AML-193 (cell line): ENCODE measurements at places on chromosomes 5 and 9.

GRCh38 chr9:10005206-10005605 lies 607.6 kb downstream of the PTPRD start:
- DNase-seq, result no peak

DNA sequence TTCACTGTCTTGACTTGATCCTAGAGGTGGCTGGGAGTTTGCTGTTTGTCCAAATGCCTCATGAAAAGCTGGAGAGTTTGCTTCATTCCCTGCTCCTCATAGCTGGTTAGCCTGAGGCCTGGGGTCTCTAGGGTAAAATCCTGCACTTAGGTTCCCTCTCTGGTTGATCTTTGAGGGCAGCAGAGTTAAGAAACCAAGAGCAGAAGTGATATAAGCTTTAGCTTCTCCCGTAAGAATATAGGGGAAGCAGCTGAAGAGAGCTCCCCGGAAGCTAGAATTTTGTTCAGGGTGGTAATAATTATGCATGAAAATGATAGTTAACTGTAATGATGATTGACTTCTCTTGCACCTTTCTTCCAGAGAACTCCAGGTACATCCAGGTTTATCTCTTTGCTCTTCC lies 1.4 kb downstream of the FAM53C start:
- peak; percentile 46 for DNase-seq

- DNase-seq, result no peak
These were observed 7.6 kb downstream of the TGFBI start for GRCh38 chr5:136036293-136036911.

DNA sequence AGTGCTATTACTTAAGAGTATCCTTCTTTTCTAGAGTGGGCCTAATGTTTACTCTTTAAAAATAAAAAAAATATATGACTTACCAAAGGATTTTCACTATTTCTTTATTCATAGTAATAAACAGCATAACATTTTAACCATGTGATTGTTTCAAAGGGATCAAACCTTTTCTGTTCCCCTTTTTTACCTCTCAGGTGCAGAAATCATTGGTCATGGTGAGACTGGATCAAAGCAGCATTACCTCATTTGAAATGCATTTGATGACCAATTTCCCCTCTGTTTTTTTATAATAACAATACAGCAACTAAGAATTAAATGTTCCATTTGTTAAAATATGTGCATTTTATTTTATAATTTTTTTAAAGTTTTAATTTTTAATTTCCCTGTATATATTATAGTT lies 598.0 kb upstream of the RGMB start:
- no peak for DNase-seq

DNA sequence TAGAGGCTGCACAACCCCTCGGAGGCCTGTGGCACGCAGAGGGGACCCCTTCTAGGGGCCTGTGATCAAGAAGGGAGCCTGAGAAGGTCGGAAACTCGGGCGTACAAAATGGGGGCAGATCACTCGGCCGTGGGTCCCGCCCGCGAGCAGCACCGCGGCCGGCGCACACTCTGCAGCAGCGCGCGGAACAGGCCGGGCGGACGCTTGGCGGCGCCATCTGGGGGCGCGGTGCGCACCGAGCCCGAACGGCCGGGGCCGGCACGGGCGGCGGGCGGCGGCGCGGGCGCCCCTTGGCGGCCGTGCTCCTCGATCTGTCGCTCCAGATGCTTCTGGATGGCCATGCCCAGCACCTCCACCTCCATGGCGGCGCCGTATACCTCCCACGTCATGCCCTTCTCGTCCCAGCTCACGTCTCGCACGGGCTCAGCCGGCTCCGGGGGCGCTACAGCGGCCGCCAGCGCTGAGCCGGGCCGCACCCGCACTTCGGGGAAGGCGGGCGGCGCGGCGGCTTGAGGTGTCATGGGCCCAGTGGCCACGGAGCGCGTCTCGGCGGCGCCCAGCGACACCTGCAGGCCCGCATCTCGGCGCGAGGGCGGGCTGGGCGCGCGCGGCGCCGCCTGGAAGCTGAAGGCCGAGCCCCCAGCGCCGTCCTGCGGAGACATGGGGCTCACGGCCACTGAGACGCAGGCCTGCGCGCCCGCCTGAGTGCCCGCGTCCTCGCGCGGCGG lies 13.1 kb downstream of the GPRIN1 start:
- DNase-seq, result no peak

GRCh38 chr5:141618030-141618803 lies 583 bp downstream of the DIAPH1 start:
- DNase-seq, result peak; percentile 57

DNA sequence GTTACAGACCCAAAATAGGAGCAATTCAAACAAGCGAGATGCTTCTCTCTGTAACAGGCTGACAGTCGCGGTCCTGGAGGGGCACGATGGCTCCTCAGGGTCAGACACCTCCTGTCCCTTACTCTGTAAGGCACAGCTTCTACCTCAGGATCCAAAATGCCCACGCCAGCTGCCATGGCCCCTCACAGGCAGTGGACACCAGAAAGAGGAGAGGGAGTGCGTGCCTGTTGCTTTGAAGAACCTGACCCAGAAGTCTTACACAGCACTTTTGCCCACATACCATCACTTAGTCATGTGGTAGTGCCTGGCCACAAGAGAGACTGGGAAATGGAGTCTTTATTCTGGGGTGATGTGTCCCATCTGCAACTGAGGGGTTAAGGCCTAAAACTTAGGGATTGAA lies 11.6 kb upstream of the ABL1 start:
- no peak for DNase-seq

DNA sequence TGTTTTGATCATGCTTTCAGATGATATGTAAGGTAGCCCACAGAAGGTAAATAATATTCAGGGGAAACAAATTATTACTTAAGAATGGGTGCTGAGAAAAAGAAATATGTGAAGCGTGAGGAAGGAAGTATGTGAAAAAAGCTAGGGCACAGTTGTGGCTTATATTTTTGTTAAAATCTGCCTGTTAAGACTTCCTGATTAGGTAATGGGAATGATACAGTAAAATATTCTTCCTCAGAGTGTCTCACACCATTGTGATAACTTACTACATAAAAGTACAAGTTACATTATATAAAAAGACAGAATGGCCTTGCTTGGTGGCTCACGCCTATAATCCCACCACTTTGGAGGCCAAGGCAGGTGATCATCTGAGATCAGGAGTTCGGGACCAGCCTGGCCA lies 18.7 kb upstream of the PARP8 start:
- DNase-seq, result peak; percentile 72

GRCh38 chr9:70390933-70391341 lies 23.5 kb downstream of the KLF9 start:
- no peak for DNase-seq

- no peak for DNase-seq
These were observed 77.8 kb downstream of the TTLL11 start for GRCh38 chr9:122015170-122015821.

- DNase-seq, result no peak
These were observed 57.6 kb downstream of the TMEM174 start for GRCh38 chr5:73230264-73231245.

DNA sequence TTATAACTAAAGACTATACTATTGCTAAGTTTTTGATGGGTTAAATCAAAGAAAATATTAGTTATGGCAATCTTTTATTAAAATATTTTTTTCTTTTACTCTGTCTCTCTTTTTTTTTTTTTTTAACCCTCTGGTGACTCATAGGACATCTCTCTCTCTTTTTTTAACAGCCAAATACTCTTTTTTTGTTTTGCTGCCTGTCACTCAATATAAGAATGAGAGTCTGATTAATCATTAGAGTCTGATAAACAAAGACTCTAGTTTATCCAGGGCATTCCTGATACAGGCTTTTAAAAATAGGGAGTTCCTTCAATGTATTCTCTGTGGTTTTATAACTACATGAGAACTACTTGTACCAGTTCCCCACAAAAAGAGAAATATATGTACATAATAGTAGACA lies 77.3 kb downstream of the SLC38A9 start:
- no peak for DNase-seq

DNA sequence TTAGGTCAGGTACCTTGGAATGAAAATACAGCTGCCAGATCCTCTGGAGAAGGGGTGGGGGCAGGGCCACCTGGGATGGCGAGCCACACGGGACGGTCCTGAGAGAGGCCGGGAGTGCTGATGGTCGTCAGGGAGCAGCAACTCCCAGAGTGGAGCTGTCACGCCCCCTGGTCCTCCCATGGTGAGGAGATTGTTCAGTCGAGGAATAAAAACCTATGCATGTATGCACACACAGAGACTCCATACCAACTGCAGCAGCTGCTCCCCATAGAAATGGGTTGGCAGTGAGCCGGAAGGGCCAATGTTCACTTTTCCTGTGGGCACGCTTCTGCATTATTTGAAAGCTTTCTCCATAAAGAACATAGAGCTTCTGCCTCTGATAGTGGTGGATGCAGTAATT lies 45.2 kb upstream of the SEMA4D start:
- DNase-seq, result no peak

GRCh38 chr5:33549982-33550567 lies 109.3 kb downstream of the TARS1 start:
- DNase-seq, result no peak

- DNase-seq, result no peak
These were observed 62.4 kb downstream of the PJA2 start for GRCh38 chr5:109347252-109347888.

GRCh38 chr9:93665128-93665636 lies 88.8 kb downstream of the PHF2 start:
- no peak for DNase-seq

DNA sequence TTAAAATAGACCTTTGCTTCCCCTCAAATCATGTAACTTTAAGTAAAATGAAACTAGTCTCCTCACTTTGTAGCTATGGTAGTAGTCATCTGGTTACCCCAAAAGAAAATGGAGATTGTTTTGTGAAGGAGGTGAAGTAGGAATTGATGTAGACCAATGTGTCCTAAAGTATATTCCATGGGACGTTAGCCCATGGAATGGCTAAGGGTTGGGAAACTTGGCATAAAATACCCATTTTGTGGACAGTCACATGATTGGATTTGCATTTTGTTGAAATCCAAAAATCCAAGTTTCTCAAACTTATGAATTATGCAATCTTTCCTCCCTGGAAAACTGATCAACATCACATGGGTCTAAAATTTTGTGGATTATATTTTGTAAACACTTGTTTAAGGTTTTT lies 290.6 kb downstream of the OSTF1 start:
- DNase-seq, result no peak

- DNase-seq, result no peak
These were observed 108.5 kb downstream of the ADRB2 start for GRCh38 chr5:148934895-148935400.

DNA sequence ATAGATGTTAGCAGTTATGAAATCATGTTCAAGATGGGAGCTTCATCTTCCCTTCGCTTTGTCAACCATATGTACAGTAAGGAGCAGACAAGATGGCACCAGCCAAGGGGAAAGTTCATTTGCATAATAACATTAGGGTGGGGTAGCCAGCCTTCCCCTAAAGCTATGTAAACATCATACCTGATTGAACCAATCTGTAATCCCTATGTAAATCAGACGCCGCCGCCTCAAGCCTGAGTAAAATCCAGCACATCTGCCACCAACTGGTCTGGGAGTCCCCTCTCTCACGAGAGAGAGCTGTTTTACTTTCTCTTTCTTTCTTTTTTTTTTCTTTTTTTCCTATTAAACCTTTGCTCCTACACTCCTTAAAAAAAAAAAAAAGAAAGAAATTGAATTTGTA lies 30.8 kb upstream of the REEP2 start:
- DNase-seq, result no peak

DNA sequence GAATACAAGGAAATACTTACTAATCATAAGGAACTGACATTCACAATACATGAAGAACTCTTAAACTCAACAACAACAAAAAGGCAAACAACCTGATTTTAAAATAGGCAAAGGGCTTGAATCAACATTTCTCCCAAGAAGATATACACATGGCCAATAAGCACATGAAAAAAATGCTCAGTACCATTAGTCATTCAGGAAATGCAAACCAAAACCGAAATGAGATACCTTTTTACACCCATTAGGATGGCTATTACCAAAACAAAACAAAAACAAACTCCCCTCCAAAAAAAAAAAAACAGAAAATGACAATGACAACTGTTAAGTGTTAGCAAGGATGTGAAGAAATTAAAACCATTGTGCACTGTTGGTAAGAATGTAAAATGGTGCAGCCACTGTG lies 104.1 kb upstream of the ZNF462 start:
- no peak for DNase-seq

GRCh38 chr5:174834081-174834480 lies 109.7 kb downstream of the MSX2 start:
- DNase-seq, result no peak

DNA sequence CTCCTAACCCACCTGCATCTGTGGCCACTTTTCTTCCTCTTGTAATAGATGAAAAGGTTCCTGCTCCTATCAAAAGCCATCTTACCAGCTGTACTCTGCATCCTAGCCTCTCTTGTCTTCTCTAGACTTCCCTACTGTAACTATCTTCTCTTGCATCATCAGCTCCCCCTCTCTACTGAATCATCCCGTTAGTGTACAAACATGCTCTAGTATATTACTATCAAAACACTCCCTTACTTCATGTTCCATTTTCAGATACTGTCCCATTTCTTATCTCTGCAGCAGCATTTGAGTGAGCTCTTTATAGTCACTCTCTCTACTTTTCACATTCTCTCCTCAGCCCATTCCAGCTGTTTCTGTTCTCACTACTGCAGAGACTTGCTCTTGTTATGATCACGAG lies 2.8 kb downstream of the SRA1 start:
- no peak for DNase-seq

- no peak for DNase-seq
These were observed 933 bp upstream of the EGFL7 start for GRCh38 chr9:136661641-136662325.

DNA sequence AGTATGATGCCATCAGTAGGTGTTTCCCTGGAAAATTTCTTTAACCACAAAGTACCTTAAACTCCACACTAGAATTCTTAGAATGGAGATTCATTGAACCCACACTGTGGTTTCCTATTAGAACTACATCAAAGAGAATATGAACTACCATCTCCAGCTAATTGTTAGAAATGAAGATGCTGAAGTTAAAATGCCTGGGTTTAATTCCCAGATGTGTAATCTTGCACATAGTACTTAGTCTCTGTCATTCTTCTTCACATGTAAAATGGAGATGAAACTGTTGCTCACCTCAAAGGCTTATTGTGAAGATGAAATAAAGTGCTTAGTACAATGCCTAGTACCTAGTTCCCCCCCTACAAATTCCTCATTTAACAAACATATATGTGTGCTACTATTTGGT lies 303.3 kb upstream of the CCNG1 start:
- DNase-seq, result no peak

GRCh38 chr5:179343719-179344430 lies 1.4 kb downstream of the ADAMTS2 start:
- no peak for DNase-seq

DNA sequence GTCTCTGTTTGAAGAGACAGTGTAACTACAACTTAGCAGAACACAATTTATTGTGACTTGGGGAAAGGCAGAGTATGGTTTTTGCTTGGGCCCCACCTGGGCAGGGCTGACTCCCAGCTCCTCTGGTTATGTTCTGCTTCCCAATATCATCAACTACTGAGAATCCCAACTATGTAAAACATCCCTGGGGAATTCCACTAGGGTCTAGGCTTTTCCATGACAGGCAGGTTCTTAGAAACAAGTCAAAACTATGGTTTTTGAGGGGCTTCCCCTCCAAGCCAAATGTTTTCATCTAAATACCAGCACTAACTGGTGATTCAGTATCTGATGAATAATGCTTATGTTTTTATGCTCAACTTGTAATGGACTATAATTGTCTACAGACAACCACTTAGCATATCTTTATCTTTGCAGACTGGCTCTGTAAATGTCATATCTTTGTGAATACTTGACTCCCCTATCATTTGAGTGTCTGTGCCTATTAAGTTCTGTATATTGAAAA lies 409.5 kb downstream of the PDE4D start:
- DNase-seq, result no peak

GRCh38 chr5:141877356-141878185 lies 639 bp downstream of the PCDH1 start:
- no peak for DNase-seq

- DNase-seq, result no peak
These were observed 1.2 kb upstream of the IL33 start for GRCh38 chr9:6214434-6214833.
